ENCODE measurements at places on chromosomes 5 and 9. TPM values are rescaled to one million over a fixed set of nuclear protein-coding genes. Genes with fewer than 3 reads are reported as not detected.

GRCh38 chr9:121359351-121360294 is 10.4 kb downstream of the STOM start:
- no peak for DNase-seq

DNA sequence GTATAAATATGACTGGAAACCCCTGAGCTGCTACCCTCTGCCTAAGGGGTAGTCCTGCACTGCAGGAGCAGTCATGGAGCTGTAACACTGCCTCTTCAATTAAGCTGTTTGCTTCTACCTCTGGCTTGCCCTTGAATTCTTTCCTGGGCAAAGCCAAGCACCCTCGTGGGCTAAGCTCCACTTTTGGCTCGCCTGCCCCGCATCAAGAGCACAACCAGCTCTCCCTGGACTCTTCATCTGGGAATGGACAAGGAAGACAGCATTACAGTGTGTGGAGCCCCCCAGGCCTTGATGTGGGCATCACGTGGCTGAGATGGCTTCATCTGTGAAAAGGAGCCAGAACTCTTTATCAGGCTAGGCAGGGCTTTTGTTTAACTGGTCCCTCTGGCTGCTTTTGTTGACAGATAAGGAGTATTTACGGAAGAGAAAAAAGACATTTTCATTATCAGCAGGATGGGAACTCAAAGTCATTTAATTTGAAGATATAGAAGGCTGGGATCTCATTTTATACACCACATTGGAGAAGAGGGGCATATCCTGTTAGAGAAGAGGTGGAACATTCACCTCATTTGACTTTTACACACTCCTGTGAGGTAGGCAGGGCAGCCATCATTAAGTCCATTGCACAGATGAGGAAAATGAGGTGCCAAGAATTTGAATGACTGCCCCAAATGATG is 137.8 kb downstream of the SEMA6A start:
- no peak for DNase-seq

GRCh38 chr9:84343111-84343521 is 2.6 kb upstream of the SLC28A3 start:
- DNase-seq, result no peak

DNA sequence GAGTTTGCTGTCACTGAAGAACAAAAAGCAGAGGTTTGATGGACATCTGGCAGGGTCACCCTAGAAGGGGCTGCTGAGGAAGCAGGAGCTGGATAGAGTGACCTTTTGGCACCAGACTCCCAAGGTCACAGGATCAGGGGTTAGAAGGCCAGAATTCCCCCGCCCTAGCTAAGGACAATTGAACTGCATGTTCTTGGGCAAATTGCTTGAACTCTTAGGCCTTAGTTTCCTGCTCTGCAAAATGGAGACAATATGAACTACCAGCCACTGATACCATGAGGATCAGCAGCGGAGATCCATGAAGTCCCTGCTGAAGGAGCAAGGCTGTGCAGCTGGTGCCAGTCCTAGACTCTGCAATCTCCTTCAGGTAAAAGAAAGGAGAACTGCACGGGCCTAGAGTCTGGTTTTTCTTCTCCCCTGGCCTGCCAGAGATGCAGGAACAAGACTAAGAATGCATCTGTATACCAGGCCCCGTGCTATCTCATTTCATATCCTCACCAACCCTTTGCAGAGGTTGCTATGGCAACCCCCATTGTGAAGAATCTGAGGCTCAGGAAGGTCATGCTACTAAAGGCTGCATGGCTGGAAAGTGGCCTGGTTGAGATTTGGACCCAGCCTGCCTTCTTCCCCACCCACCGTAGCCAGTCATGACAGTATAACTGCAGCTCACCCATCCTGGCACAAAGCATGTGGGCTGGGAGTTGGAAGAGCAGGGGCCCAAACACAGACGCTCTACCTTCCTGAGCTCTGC is 33.7 kb downstream of the CAMK2A start:
- no peak for DNase-seq

DNA sequence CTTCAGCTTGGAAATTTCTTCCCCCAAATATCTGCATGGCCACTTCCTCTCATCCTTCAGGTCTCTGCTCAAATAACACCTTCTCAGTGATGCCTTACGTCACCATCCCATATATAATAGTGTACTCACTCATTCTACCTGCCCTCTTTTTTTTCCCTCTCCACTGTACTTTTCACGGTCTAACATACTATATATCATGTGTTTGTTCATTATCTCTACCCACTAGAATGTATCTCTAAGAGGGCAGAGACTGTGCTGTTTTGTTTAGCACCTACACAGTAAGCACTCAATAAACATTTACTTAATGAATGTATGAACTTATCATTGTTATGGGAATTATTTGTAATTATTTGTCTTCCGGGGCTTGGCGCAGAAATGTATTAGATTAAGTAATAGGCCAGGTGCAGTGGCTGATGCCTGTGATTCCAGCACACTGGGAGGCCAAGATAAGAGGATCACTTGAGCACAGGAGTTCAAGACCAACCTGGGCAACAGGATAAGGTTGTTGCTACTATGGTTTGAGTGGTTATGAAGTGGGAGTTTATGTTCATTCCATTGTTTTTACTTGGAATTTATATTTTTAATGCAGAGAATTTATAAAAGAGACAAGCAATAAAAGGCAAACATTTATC is 6.0 kb upstream of the IL13 start:
- no peak for DNase-seq

DNA sequence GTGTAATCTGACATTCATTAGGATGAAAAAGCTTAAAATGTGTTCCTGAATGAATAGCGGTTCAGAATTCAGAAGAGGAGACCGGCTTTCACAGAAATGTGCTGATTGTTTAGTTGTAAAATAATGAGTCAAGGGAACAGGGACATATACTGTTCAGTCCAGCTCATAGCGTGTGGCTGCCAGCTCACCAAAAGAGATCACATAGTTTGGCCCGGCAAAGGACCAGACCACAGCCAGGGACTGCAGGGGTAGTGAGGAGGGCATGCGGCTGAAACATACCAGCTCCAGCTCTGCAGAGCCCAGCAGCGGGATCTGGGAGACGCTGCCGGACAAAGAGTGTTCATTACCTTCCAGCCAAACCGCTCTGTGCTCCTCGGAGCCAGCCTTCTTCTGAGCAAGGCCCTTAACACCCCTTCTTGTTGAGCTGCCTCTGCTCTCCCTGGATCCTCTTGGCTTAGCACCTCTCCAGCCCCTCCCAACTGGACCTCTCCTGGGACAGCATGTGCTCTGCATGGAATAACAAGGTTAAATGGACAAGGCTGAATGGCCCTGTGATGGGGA is 116.8 kb upstream of the CNTLN start:
- DNase-seq, result no peak

GRCh38 chr9:82410306-82410705 is 421.7 kb downstream of the SPATA31D1 start:
- no peak for DNase-seq

DNA sequence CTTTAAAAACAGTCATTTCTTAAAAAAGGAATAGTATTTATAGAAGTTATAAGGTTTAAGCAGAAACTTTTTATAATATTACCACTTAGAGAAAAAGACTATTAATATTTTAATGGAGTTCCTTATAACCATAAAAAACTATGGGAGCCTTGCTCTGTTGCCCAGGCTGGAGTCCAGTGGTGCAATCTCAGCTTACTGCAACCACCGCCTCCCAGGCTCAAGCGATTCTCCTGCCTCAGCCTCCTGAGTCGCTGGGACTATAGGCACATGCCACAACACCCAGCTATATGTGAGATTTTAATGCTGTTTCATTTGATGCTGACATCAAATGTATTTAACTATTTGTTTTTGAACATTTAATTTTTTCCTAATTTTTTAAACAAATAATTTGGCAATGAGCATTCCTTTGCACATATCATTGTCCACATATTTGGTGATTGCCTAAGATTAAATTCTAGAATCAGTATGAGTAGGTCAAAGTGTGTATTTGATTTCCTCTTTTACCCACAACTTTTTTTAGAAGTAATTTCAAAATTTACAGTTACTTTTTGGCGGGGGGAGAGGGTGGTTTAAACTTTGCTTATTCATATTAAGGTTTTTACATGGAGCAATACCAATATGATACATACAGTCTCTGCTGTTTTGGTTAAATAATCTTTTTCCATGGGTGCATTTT is 235.5 kb downstream of the ARHGEF28 start:
- DNase-seq, result no peak

DNA sequence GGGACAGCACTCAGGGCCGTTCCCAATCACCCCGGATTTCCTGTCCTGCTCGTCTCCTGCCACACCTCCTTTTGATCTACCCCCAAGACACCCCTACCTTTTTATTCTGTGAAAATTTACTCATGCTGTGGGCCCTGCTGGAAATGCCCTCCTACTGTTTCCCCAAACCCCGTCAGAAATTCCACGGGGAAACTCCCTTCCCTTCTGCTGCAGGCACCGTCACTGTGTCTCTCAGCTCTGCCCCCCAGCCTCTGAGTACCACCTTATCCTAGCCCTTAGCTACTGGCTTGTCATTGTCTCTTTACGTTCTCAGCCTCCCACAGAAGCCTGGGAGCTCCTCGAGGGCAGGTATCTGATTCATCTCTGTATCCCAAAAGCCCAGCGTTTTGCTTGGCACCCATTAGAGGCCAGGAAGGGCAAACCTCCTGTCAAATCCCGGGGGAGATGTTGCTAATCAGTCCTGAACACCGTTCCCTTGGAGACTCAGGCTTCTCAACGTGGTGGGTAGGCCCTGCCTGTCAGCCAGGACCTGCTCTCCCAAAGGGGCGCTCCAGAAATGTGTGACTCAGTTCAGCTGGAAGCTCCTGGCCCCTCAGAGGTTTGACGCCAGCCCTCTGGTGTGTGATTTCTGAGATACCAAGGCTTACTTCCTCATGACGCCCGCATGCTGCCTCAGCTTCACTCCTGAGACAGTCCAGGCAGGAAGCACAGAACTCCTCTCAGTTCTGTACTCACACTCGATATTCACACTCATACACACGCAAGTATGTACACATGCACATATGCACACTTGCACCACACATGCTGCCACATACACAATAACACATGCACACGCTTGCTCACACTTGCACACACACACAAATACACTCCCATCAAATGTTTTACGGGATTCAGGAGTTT is 50.7 kb upstream of the GRHPR start:
- DNase-seq, result no peak

DNA sequence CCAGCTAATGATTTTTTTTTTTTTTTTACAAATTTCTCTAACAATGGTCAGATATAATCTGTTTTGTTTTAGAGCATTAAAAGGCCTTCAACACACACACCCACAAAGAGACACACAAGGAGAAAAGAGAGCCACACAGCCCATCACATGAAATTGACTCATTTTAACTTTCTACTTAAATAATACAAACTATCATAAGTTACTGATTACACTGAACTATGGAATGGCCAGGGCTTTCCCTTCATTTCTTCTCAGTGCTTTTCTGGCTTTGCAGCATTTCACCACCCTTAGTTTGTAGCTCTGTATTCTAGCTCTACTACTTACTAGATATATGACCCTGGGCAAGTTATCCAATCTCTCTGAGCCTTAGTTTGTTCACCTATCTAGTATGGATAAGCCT is 13.2 kb downstream of the REEP5 start:
- DNase-seq, result no peak

Gene BHMT
- 3.8 TPM for total RNA-seq

Gene IFNB1
- not detected for total RNA-seq

Gene LHX3
- total RNA-seq, result not detected

Gene CEP78
- 6.2 TPM for total RNA-seq

Gene TMEFF1
- not detected for total RNA-seq
